ENCODE measurements at places on chromosomes 13 and 19.
A peak's percentile ranks its signal among the peaks of the same experiment; 100 is the strongest.

- DNase-seq = no peak
Measured at GRCh38 chr13:57653229-57653989, 21.9 kb downstream of the PCDH17 start.

DNA sequence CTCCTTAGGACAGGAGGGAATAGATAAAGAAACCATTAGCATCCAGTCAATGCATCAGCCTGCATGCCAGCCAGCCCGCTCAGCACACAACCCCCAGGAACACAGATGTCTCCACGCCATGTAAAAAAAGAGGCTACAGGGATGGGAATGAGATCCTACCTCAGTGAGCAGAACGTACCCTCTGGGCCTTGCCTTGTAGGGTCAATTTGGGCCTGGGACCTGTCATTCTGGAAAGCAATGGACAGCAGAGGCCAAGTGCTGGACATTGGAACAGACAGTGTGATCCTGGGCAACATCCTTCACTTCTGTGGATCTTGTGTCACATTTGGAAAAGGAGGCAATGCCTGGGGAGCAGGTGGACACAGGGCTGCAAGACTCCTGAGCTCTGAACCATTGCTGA, 26.0 kb downstream of the VSTM2B start:
- DNase-seq = no peak

GRCh38 chr13:76723551-76724232, 162.5 kb downstream of the KCTD12 start:
- peak; percentile 40 for DNase-seq

DNA sequence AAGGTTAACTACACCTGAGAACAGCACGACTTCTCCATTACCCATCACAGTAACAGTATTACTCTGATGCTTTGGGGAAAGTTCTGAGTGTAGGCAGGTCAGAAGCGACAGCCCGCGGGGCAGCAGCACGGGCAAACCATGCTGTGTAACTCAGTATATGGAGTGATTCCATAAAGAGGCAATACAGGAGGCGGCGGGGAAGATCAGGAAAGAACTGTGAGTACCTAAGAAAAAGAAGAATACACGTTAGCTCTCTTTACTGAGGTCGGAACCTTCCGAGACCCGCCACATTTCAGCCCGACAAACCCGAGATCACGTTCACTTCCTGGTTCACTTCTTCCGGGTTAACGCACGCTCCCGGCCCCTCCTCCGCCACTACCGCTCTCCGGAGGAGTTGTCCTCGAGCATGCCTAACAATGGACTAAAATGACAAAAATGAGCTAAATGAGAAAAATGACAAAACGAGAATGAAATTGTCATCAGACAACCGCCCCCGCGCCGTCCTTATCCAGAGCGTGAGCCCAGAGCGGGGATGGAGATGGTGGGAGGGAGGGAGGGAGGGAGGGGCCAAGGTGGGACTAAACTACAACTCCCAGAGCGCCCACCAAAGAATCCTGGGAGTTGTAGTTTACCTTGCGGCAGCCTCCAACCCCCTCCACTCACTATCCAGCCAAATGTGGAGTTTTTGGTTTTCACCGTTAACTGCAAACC, at the start of gene MTRF1:
Gene MTRF1, minus strand, starts transcription at position 316 of the 711 bp plus-strand sequence. CDS start 2,669 bp downstream, outside the sequence.
- peak; percentile 86 for DNase-seq

- no peak for DNase-seq
Measured at GRCh38 chr19:50710094-50710493, 9.5 kb downstream of the SHANK1 start.

DNA sequence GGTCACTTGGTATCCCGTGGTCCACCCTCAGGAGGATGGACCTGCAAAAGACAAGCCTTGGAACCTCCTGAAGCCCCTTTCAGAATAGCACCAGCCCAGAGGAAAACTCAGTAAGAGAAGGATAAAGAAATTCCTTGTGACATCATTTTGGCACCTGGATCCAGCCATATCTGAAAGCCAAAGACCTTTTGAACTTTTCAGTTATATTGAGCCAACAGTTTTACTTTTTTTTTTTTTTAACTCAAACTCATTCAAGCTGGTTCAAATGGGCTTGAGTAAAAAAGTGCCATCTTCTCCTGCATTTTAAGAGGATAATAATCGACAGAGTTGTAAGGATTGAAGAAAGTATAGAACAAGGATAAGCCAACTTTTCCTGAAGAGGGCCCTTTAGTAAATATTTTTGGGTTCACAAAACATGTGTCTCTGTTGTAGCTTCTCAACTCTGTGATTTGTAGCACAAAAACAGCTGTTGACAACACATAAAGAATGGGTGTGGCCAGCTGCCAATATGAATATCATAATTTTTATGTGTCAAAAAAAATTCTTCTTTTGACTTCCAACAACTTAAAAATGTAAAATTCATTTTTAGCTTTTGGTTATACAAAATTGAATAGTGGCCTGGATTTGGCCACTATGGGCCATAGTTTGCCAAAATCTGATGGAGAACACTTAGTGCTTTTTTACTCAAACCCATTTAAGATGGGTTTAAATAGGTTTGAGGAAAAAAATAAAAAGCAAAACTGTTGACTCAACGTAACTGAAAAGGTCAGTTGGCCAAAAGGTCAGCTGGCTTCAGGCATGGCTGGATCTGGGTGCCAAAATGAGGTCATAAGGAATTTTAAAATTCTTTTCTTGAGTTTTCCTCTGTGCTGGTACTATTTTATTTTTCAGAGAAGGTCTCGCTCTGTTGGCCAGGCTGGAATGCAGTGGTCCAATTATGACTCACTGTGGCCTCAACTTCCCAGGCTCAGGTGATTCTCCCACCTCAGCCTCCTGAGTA, 50.7 kb downstream of the ACSBG2 start:
- DNase-seq = no peak

- no peak for DNase-seq
Measured at GRCh38 chr13:76973920-76974617, 17.8 kb upstream of the CLN5 start.

DNA sequence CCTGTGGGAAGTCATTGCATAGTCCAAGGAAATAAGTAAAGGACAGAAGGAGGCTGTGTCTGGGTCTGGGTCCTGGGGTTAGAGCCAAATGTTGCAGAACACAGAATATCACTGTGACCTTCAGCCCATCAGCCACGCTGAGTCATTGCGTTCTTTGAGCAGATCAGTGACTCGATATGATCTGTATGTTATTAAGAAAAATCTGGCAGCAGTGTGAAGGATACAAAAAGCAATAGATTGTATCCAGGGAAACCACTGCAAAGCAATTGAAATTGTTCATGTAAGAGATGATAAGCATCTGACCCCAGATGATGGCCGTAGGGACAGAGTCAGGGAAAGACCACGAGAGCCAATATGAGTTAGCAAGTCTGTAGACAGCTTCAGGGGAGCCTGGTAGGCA, 1575.1 kb upstream of the SLC10A2 start:
- DNase-seq = no peak

DNA sequence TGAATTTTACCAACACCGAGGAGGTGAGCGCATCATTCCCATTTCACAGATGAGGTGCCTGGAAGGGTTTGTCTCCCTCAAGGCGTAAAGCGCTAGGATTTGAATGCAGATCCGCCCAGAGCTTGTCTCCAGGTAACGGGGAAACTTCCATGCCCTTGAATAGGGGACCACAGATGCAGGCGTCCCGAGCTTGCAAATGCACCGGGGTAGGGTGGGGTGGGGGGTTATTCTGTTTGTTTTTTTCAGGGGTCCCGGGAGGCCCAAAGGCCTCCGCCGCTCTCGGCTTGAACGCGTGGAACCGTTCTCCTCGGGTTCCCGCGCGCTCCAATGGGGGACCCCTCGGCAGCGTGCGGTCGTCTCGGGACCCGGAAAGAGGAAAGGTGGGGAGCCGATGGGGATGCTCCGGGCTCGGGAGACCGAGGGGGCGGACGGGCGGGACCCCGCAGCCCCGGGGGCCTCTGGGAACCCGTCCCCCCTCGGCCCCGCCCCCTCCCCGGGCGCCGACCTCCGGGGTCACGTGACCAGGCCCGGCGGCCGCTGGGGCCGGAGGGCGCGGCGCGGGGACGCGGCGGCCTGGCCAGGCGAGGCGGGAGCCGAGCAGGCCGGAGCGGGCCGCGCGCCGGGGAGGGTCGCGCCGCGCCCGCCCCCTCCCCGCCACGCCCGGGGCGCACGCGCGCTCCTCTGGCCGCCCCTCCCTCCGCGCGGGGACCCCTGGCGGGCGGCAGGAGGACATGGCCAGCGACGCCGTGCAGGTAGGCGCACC, at the start of gene PKN1:
Gene PKN1, plus strand, starts transcription at position 516 of the 763 bp plus-strand sequence. Its CDS starts 216 bp downstream, at position 732.
- DNase-seq = peak; percentile 80

DNA sequence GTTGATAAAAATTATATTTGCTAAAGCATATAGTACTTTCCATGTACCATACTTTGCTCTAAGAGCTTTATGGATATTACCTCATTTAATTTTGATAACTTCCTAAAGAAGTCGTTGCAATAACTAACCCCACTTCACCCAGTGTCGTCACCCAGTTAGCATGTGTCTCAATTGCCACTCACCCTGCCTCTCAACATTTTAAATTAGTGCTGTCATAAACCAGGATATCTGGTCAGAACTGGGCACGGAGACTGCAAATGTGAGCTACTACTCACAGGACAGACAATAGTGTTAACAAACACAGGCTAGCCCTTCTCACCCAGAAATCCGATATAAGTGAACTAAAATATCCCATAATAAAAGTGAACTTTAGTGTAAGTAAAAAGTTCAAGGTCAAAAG, 430.6 kb downstream of the KLF12 start:
- DNase-seq = no peak

DNA sequence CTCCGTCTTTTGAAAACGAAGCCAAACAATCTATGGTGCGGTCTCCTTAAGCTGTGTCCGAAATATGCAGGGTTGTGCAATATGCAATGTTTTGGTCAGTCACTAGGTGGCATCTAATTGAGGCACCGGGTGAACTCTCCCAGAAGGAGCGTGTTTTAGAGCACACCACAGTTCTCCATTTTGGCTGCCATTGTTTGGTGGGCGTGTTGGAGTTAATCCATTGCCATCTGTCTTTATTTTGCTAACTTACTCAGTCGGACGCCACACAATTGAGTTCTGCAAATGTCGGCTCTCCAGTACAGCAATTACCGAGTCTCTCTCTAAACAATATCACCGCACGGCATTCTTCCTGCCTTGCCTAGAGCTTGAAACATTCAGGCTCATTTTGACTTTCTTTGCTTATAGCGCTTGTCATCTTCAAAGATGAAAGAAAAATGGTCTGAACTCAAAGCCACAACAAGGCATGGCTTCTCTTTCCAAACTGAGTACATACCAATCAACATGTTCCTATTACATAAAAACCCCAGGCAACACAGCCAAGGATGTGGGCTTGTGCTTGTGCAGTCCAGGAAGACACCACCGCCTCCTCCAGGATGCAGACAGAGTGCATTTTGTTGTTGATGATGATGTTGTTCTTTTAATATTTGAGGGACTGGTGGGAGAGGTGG, 182.0 kb upstream of the SERP2 start:
- no peak for DNase-seq

GRCh38 chr19:47729468-47729798, 15.9 kb upstream of the NOP53 start:
- peak; percentile 70 for DNase-seq

GRCh38 chr19:7646426-7646700, 9.5 kb downstream of the STXBP2 start:
- DNase-seq = no peak

DNA sequence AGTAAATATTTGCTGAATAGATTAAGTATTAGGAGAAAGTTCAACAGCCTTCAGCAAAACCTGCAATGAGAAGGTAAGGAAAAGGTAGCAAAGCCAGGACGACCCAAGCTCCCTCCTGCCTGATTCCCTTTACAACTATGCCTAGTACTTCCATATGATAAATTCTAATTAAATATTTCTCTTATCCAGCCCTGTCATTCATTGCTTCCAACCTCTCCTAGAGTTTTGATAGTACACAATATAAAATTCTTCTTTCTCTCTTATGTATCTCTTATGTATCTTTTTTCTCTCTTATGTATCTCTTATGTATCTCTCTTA, 187.2 kb downstream of the DCT start:
- DNase-seq = no peak

DNA sequence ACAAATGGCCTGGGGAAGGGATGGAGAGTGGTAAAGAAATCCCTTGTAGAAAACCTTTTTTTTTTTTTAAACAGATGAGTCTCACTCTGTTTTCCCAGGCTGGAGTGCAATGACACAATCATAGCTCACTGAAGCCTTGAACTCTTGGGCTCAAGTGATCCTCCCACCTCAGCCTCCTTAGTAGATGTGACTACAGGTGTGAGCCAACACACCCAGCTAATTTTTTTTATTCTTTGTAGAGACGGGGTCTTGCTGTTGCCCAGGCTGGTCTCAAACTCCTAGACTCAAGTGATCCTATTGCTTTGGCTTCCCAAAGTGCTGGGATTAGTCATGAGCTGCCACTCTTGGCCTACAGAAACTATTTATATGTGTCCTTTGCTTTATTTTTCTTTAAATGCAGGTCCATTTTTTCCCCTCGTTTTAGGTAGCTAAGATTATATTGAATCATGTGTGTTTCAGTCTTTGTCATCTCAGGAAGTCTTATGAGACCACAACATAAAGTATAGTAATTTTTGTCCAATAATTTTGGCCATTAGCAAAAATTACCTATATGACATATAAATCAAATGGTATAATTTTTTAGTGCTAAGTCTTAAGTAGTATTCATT, 10.5 kb downstream of the LPAR6 start:
- no peak for DNase-seq

- DNase-seq = peak; percentile 79
Measured at GRCh38 chr19:43438291-43439031, 23.8 kb downstream of the TEX101 start.

DNA sequence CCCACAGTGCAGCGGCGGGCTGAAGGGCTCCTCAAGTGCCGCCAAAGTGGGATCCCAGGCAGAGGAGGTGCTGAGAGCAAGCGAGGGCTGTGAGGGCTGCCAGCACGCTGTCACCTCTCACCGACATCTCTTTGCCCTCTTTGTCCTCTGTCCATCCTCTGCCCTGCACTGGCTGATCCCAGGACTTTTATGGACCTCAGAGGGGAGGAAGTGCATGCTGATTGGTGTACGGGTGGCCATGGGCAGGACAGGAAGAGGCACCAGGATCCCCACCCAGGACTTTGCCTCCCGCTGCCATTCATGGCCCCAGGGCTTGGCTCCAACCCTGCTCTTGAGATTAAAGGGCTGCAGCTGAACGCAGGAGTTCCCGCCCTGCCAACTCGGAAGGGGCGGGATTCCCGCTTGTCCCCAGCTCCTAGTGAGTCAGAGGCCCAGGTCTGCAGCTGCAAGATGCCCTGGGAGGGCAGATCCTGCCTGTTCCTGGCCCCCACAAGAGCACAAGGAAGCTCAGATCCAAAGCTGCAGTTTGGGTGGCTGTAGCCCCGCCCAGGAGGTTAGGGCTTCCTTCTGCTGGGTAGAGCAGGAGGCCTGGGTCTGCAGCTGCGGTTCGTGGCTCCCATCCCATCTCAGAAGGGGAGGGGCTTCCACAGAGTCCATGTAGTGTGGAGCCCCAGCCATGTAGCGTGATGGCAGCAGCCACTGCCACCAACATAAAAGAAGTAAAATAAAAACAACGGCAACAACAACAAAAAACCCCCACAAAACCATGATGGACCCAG, 1716.7 kb downstream of the SLITRK1 start:
- no peak for DNase-seq
